ENCODE measurements at places on chromosomes 11 and 22.
A peak's percentile ranks its signal among the peaks of the same experiment; 100 is the strongest.

DNA sequence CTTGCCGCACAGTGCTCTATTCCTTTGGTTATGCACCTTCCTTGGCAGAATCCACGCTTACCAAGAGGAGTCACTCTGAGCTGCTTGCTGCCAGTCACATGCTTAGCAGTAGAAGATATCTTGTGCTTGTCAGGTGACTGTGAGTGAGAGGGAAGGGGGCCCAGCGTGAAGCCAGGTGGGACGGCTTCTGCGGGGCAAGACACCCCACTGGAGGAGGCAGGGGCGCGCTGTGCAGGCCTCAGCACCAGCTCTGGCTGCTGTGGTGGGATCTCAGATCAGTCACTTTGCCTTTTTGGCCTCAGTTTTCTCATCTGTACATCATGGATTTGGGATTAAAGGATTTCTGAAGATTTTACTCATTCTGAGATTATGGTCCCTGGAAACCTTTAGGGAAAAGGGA lies 63.9 kb upstream of the B3GAT1 start:
- DNase-seq = no peak

DNA sequence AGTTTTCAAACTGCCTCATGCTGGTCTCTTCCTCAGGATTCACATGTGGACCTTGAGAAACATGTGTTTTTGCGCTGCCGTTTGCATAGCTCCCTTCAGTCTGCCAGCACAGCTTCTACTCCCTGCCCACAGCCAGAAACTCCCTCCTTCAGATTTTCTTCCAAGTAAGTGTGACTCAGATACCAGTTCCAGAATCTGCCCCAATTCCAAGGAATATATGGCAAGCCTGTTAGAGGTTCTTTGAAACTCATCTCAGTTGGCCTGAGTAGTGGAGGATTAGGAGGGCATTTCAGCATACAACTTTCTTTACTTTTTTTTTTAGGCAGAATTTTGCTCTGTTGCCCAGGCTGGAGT lies 67.1 kb downstream of the SNX19 start:
- no peak for DNase-seq

- no peak for DNase-seq
These were observed 31.8 kb downstream of the SCN4B start for GRCh38 chr11:118120793-118121192.

GRCh38 chr11:104764710-104765045 lies 133.6 kb downstream of the CASP12 start:
- DNase-seq = no peak

DNA sequence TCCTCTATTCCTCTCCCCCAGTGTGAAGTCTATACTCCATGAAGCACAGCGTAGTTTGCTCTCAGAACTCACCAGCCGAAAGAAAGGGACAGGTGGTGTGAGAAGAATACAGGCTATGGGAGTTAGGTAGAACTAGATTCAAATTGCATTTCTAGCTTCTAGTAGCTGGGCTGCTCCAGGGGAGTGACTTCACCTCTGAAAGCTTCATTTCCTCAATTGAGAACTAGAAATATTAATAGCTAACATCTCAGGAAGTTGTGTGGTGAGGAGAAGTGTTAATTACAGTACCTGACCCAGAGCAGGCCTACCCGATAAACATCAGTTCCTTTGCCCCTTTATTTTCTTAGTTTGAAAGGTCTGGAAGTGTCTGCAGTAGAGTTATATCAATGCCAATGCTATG lies 484.7 kb upstream of the TENM4 start:
- DNase-seq = no peak

DNA sequence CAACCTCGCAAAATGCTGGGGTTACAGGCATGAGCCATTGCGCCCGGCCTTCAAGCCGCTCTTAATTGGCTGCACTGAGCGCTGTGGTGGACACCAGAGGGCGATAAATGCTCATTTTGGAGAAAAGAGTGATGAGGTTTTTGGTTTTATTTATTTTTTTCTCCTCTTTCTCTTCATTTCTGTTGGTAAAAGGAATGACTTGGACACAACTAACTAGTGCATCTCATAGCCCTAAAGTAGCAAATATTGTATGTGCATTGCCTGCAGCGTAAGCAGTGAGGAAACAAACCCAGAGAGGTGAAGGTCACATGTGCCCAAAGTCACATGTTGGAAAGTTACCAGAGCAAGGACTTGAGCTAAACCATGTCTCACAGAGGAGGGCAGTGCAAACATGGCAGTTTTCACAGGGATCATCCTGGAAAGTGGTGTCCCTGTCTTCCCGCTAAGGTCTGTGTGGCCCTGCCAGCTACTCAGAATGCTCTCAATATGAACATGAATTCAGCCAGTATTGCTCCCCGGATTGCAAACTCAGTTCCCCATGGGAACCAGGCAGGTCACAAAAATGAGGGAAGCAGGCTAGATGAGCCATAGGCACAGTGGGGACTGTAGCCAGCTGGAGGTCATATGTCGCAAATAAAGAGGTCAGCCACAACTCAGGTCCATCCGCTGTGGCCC lies 8.6 kb upstream of the CD82 start:
- peak; percentile 47 for DNase-seq

All from activated T-helper 9 cell treated with anti-CD3 and anti-CD28 coated beads, Interleukin-2, amount 50 U/mL, for 16 hours (primary cell).